ENCODE measurements at places on chromosomes 16 and 17.

- DNase-seq, result no peak
These were observed 358 bp upstream of the ARHGDIG start for GRCh38 chr16:280005-280460.

- no peak for DNase-seq
These were observed 105.0 kb downstream of the XYLT1 start for GRCh38 chr16:17365591-17366298.

- peak; percentile 13 for DNase-seq
These were observed 11.0 kb downstream of the ACSM3 start for GRCh38 chr16:20774703-20775362.

DNA sequence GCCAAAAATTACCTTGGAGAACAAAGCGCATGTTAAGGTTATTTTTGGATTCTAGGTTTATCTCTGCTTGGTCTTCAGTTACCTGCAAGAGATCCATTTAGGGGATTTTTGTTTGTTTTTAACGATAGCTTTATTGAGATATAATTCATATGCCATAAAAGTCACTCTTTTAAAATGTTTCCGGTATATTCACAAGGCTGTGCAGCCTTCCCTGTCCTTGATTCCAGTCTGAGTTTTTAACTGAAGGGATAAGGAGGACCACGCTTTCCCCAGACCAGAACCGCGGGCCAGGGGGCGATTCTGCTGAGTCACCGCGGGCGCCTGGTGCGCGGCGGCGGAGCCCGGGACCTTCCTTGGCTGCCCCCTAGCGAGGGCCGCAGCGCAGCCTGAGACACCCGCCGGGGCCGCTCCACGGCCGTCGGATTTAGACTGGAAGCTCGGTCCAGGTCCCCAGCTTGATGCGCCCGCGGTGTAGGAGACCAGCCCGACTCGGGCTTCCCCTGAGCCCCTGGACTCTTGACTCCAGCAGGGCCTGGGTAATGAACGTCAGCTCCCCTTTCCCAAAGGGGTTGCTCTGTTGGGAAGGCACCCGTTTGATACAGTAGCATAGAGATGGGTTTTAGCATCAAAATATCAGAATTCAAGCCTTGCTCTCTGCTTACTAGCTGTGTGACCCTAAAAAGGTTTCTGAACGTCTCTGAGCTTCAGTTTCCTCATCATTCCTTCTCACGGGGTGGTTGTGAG, 50.0 kb upstream of the STH start:
- no peak for DNase-seq

Measured in NCI-H748 treated with DMSO at 0.1 percent for 48 hours (cell line).